ENCODE measurements at places on chromosomes 12 and 14. TPM values are rescaled to one million over a fixed set of nuclear protein-coding genes. Genes with fewer than 3 reads are reported as not detected.
A peak's percentile ranks its signal among the peaks of the same experiment; 100 is the strongest.

DNA sequence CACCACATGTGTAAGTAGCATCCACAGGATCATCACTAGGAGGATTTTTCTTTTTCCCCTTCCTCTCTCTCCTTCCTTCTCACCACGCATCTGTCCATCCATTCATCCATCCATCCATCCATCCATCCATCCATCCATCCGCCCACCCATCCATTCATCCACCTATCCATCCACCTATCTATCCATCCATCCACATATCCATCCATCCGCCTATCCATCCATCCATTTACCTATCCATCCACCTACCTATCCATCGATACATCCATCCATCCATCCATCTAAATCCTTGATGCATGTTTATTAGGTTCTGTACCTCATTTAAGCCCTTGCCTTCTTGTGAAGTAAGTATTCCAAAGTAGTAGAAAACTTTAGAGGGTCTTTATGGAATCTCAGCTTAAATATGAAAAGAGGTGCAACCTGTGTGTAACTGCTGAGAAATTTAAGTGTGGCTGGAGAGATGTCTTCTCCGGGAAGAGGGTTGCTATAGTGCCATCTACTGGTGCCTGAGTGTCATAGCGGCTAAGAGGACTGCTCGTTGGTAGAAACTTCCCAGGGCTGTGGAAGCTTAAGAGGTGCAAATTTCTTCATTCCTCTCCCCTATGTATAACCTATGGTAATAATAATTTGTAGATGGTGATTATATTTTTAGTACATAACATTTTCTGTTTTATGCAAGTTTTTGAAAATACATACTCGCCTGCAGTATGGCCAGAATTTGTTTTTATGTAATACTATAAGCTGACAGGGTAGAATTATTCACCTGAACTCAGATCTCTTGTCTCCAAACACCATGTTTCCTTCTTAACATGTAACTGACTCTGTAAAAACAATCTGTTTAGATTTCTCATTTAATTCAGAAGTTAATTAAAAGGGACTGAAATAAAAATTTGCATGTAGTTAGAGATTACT, 46.0 kb downstream of the MYO1H start:
- H3K4me1 ChIP-seq = no peaks in the 10 kb centered on the region
- H3K36me3 ChIP-seq = no peaks in the 10 kb centered on the region
- peak; percentile 45 for DNase-seq
- no peak overlapping the region for H3K27ac ChIP-seq
- no peak overlapping the region for H3K4me3 ChIP-seq
- H3K27me3 ChIP-seq = peaks cover 2% of the 10 kb centered on the region

DNA sequence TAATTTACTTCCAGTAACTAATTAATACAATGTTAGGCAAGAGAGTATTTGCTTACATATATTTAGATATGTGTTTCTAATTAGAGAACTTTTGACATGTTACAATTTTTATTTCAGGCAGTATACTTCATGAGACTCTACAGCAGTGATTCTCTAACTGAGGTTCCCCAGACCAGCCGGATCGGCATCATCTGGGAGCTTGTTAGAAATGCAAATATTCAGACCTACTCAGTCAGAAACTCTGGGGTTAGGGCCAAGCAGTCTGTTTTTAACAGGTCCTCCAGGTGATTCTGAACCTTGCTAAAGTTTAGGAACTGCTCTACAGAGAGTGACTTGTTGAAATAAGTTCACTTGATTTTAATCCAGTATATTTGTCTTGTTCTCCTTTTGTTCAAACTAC, 46.5 kb downstream of the ARID2 start:
- no peaks in the 10 kb centered on the region for H3K27me3 ChIP-seq
- DNase-seq = peak; percentile 23
- no peaks in the 10 kb centered on the region for H3K36me3 ChIP-seq
- H3K4me1 ChIP-seq = peaks cover 30% of the 10 kb centered on the region
- no peak overlapping the region for H3K4me3 ChIP-seq

Gene RNFT2
- total RNA-seq = 27.7 TPM

GRCh38 chr14:95557832-95558231, 23.0 kb downstream of the GLRX5 start:
- H3K36me3 ChIP-seq = no peaks in the 10 kb centered on the region
- H3K4me1 ChIP-seq = peaks cover 34% of the 10 kb centered on the region
- no peak overlapping the region for H3K4me3 ChIP-seq
- DNase-seq = no peak
- peaks cover 41% of the 10 kb centered on the region for H3K27me3 ChIP-seq

- peaks cover 30% of the 10 kb centered on the region for H3K4me1 ChIP-seq
- H3K36me3 ChIP-seq = peaks cover 47% of the 10 kb centered on the region
- H3K27me3 ChIP-seq = peaks cover 3% of the 10 kb centered on the region
- DNase-seq = no peak
- peak overlapping the region; percentile 73 for H3K27ac ChIP-seq
- peak overlapping the region; percentile 37 for H3K4me3 ChIP-seq
Measured at GRCh38 chr12:53383258-53383657, 3.3 kb downstream of the SP1 start.

DNA sequence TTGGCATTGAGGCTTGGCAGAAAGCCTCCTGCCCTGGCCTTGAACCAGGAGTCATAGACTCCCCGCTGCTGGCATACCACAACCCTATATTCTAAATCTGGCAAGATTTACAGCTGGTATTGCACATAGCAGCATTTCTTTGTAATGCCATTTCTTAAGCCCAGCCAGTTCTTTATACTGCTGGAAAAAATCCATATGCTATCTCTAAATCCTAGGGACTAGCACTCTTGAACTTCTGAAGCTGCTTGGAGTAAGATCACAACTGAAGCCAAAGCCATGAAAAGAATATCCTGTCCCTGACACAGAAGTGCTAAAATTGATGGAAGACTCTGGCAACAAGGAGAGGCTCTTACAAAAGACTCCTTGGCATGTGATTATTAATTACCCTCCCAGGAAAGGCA, 89.3 kb downstream of the KCNC2 start:
- no peak for DNase-seq
- no peak overlapping the region for H3K4me3 ChIP-seq
- H3K27me3 ChIP-seq = no peaks in the 10 kb centered on the region
- no peaks in the 10 kb centered on the region for H3K36me3 ChIP-seq
- H3K27ac ChIP-seq = no peak overlapping the region
- no peaks in the 10 kb centered on the region for H3K4me1 ChIP-seq

DNA sequence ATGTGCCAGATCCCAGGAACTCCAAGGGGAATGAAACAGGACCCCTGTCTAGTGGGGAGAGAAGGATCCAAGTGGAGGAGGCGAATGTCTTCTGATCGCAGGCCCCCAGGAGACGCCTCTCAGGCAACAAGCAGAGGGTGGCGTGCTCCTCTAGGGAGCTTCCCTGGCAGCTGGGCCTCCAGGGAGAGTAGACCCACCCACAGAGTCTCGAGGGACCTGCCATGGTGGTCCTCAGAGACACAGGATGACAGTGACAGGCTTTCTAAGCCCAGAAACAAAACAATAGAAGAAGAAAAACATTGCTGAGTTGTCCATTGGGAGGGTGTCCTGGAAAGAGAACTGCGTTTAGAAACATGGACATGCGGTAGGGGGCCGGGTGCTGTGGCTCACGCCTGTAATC, 140.6 kb upstream of the MAP1LC3B2 start:
- no peak for DNase-seq
- peaks cover 3% of the 10 kb centered on the region for H3K4me1 ChIP-seq
- H3K27ac ChIP-seq = no peak overlapping the region
- no peak overlapping the region for H3K4me3 ChIP-seq
- peaks cover 5% of the 10 kb centered on the region for H3K36me3 ChIP-seq

DNA sequence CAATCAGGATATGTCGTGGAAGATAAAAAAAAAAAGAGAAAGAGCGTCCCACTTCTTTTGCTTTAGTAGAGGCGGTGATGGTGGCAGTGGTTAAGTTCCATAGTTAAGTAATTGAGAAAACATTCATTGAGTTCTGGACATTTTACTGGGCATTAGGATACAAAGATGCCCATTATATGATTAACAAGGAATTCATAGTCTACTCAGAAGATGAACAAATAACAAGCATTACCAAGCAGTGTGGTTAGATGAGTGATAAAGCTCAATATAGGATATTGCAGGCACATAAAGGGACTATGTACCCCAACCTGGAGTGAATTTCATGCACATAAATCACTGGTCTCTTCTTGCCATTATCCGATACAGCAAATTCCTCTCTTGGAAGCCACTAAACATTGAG, 53.7 kb downstream of the ALG10B start:
- no peak overlapping the region for H3K4me3 ChIP-seq
- H3K27ac ChIP-seq = no peak overlapping the region
- no peaks in the 10 kb centered on the region for H3K36me3 ChIP-seq

- H3K36me3 ChIP-seq = no peaks in the 10 kb centered on the region
- no peak overlapping the region for H3K4me3 ChIP-seq
- DNase-seq = no peak
- H3K27ac ChIP-seq = no peak overlapping the region
- H3K4me1 ChIP-seq = peaks cover 49% of the 10 kb centered on the region
Measured at GRCh38 chr14:76118594-76118993, 33.1 kb upstream of the GPATCH2L start.

Gene ZCCHC8
- 25.7 TPM for total RNA-seq

Gene LHX5
- 1.5 TPM for total RNA-seq
